Pancreas (tissue), 10 donors: ENCODE measurements at places on chromosomes 11 and 22. TPM values are rescaled to one million over a fixed set of nuclear protein-coding genes. Genes with fewer than 3 reads are reported as not detected.

DNA sequence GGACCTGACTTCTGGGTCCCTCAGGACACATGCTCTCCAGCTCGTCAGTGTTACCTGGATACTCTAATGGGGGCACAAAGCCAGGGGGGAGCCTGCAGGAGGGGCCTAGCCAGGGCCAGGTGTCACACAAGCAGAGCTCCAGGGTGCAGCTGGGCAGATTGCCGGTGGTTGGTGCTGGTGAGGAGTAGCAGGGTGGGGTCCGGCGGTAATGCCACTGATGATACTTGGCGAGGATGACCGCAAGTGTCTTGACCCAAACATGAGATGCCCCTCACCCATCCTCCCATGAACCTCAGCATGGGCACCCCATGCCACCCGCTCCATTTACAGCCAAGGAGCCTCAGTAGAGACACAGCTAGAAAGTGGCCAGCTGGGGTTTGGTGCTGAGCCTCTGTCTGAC is 15.1 kb upstream of the KCNQ1OT1 start:
- no peak for DNase-seq
- no peaks in the 10 kb centered on the region for H3K4me1 ChIP-seq
- H3K27me3 ChIP-seq = no peaks in the 10 kb centered on the region
- H3K36me3 ChIP-seq = no peaks in the 10 kb centered on the region

DNA sequence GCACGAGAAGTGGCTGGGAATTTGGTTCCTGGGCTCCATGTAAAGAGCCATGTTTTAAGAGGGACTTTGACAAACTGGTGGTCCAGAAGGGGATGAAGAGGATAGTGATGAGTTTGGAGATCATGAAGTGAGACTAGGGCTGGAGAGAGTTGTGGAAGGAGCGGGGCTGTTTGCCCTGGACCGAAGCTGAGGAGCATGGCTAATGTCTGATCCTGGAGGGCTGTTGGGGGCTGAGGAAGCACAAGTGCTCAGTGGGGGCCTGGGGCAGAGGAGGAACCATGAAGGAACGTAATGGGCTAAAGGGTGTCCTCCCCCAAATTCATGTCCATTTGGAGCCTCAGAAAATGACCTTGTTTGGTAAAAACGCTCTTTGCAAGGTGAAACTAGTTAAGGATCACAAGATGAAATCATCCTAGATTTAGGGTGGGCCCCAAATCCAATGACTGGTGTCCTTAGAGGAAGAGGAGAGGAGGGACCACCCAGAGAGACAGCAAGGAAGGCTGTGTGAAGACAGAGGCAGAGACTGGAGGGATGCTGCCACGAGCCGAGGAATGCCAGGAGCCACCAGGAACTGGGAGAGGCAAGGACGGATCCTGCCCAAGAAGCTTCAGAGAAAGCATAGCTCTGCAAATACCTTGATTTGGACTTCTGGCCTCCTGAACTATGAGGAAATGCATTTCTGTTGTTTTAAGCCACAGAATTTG is 107.3 kb upstream of the LMO1 start:
- no peak overlapping the region for H3K4me3 ChIP-seq
- DNase-seq = no peak
- H3K36me3 ChIP-seq = no peaks in the 10 kb centered on the region
- H3K4me1 ChIP-seq = no peaks in the 10 kb centered on the region
- no peak overlapping the region for H3K27ac ChIP-seq

DNA sequence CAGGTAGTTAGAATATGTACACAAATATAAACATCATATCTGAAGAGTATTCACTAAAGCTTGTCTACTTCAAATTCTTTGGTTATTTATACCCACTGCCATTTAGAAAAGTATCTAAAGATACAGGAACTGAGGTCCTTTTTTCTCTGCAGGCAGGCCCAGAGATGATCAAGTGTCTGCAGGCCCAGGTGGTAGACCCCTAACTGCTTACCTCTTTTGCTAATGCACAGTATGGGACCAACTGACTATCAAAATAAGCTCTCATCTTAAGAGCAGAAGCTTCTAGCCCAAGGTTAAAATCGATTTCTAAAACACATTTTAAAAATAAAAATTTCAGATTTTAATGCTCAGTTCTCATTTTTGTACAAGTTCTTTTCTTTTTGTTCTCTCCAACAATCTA is 81.5 kb downstream of the APOL5 start:
- no peaks in the 10 kb centered on the region for H3K36me3 ChIP-seq
- no peak overlapping the region for H3K27ac ChIP-seq
- H3K4me1 ChIP-seq = no peaks in the 10 kb centered on the region
- no peak for DNase-seq
- no peaks in the 10 kb centered on the region for H3K27me3 ChIP-seq
- H3K4me3 ChIP-seq = no peak overlapping the region

The ENTHD1 gene
- not detected for total RNA-seq

The PATE1 gene
- not detected for total RNA-seq

The FAM111B gene
- total RNA-seq = 0.73 TPM
